ENCODE measurements at places on chromosomes 3 and 15.

GRCh38 chr15:58682234-58682633, 67.3 kb downstream of the ADAM10 start:
- no peak for DNase-seq

DNA sequence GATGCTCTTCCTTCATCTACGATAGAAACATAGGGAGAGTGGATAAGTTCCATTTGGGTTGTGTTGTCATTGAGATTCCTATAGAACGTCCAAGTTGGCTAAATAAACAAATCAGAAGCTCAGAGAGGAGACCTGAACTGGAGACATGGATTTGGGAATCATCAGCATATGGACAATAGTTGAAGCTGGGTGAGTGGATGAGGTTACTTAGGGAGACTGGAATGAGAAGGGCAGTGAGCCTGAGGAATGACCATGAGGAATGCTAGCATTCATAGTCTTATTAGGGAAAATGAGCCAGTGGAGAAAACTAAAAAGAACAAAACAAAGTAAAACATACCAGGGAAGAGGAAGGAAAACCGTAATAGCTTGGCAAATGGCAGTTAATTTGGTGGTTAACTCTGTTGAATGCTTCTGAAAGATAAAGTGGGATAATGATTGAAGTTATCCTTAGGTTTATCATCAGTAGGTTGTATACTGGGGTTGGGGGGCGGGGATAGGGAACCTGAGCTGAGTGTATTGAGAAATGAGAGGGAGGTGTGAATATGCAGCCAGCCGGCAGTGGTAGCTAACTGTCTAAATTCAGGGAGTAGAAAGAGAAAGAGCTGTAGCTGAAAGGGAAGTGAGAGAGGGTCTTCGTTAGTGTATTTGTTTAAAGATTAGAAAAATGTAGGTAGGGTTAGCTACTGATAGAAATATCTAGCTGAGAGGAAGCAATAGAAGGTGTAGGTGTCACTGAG, 74.6 kb downstream of the ARHGEF26 start:
- DNase-seq: no peak

DNA sequence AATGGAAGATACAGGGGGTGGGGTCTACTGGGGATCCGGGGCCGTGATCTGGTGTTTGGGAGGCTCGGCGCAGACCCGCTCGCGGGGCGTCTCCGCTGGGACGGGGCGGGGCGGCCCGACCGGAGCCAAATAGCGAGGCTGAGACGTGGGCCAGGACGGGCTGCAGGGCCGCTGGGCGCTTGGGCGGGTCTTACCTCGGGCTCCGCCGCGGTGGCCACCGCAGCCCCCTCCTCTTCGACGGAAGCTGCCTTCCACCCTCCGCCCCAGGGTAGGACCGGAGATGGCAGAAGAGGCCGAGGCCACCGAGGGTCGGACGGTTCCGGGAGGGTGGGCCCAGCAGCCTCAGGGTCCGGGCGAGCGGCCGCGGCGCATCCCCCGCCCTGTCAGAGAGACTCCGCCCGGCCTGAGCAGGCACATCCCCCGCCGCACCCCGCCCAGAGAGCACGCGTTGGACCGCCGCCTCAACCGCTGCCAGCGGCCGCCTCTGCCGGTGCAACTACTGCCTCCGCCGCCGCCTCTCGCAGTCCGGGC, 399 bp downstream of the MYO9A start:
- peak; percentile 55 for DNase-seq

DNA sequence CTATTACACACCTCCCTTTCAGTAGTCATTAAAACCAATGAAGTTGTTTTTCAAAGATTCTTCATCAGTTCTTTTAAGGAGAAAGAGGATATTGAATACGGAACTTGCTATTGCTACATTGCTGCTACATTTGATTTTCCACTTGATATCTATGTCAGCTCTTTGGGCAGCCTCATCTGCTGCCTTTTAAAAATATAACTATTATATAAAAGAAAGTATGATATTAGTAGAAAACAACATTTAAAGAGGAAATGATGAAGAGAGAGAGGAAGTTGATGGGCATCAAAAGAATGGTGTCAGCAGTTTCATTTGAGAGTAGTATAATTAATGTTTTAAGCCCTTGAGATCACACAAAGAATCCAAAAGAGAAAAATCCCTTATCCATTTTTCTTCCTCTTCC, 171.4 kb downstream of the NFKBIZ start:
- DNase-seq: no peak

GRCh38 chr3:9071936-9072666, 108.8 kb upstream of the RAD18 start:
- DNase-seq: no peak

DNA sequence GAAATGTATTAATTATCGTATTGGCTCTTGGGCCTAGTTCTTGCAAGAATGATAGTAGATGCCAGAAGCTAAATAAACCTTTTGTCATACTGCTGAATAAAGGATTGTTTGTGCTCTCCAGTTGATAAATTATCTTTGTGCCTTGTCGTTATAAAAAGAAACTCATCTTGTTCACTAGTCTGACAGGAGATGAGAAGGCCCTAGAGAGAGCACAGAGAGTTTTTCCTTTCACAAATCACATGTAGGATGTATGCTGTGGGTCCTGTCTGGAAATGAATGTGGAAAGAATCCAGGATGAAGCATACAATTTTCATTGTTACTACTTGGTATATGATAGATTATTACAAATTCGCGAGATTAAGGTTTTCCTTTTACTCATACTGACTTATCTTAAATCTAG, 113.0 kb downstream of the NLGN1 start:
- DNase-seq: no peak

DNA sequence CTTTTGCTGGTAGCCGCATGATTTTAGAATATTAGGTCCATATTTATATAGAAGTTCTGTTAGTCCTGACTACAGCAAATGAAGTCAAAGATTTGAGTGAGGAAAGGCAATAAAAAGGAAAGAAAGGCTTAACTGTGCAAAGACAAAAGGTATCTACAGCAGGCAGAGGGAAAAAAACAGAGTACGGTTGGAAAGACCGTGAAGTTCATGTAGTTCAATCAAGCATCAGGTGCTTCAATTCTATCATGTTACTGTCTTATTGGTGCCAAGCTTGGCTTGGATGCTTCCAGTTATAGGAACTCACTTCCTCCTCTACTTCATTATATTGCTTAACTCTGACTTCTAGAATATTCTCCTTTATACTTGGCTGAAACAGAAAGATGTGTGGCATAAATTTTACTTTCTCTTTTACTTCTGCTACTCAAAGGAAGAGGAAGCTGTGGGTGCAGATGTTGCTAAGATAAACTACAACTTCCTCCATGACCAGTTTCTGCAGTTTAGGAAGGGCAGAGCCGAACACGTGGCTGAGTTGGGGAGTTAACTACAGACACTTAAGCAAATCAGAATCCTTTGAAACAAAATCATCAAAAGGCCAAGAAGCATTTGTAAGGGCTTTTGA, 72.6 kb upstream of the ZBED2 start:
- DNase-seq: no peak

DNA sequence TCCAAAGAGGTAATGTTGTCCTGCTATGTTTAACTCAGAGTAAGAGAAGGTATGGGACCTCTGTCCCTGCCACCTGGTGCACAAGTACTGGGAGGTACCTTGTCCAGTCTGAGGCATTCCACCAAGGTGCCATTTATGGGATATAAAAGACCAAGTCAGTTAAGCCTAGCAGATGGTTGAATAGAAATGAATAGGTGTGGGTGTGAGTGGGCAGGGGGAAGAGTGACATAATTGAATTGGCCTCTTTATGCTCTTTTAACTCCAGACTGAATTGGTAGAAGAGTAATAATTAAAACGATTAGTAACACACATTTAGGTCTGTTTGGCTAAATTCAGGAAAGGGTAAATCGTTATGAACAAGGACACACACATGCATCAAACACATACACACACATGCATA, 562 bp downstream of the ADGRG7 start:
- no peak for DNase-seq

DNA sequence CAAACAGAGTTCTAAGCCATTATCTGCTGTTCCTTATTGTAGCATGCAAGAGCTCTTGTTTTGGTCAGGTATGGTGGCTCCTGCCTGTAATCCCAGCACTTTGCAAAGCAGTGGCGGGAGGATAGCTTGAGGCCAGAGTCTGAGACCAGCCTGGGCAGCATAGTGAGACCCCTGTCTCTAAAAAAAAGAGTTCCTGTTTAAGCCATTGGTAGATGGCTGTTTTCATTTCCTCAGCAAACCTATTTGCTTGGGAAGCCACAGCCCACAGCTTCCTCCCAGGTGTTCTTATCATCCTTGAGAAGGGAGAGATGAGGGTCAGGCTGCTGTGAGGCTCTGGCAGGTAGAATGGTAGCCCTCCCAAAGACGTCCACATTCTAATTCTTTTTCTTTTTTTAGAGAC, 24.4 kb upstream of the FAM81A start:
- DNase-seq: no peak
